ENCODE measurements at places on chromosomes 6 and 20. TPM values are rescaled to one million over a fixed set of nuclear protein-coding genes. Genes with fewer than 3 reads are reported as not detected.

Gene CYP39A1
- total RNA-seq, result 2.3 TPM

Gene CEP57L1
- 29.5 TPM for total RNA-seq

Gene IER3
- 100 TPM for total RNA-seq

Gene PAX1
- total RNA-seq, result not detected

Gene CCM2L
- 4.9 TPM for total RNA-seq

Gene AIF1
- total RNA-seq, result 9.4 TPM

Gene RALGAPB
- total RNA-seq, result 51.9 TPM

DNA sequence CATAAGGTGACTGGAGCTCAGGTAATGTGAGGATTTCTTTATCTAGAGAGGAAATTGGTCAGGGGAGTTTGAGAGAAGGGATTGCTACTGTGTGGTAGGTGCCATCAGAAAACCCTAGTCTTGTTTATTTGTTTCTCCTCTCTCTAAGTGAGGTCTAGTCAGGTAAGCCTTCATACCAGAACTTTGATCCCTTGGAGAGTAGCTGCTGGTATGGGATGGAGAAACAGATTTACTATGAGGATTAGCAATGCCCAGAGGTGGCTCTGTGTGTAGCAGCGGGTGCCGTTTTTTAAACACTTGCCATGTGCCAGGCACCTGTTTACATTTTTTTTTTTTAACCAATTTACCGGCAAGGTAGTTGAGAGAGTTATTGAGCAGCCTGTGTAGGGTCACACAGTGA, 19.5 kb downstream of the CMTR1 start:
- DNase-seq, result no peak

DNA sequence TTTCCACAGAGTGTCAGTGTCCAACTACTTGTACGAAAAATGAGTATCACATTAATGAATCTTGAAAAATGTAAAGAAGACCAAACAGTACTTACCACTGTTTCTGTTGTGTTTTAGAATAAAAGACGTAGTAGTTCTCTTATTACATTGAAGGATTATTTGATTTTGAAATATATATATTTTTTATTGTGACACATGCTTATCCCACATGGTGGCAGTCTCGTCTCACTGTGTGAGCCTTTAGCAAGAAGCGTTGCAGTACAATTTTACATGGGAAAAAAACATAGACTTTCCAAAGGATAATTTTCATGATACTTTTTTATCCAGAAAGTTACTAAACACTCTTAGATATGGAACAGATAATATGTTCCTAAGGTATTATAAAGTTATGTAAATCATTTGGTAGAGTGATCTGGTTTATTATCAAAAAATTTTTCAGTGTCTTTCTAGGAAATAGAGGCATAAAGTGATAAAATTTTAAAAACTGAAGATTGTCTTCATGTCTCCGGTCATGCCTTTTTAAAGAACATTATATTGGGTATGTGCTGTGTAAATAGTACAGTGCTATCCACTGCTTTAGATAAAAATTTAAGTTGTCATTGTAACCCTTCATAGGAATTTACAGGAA, 117.5 kb upstream of the SAMD5 start:
- no peak for DNase-seq

DNA sequence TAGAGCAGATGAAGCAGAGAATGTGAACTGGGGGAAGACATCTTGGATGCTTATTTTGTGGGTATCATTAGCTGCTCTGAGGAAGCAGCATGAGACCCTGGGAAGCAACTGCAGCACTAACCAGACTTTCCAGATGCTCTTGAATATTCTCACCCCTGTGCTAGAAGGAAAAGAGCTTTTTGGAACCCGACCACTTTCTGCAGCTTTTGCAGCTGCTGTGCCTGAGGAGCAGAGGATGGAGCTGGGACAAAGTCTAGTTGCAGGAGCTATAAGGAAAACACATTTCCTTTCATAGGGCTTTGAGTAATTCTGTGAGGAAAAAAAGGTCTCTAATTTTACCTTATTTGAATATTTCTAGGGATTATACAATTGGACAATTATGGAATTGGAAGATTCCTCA, 369.7 kb downstream of the CD109 start:
- DNase-seq, result no peak

GRCh38 chr6:111683749-111684267, 78.1 kb upstream of the TRAF3IP2 start:
- no peak for DNase-seq

DNA sequence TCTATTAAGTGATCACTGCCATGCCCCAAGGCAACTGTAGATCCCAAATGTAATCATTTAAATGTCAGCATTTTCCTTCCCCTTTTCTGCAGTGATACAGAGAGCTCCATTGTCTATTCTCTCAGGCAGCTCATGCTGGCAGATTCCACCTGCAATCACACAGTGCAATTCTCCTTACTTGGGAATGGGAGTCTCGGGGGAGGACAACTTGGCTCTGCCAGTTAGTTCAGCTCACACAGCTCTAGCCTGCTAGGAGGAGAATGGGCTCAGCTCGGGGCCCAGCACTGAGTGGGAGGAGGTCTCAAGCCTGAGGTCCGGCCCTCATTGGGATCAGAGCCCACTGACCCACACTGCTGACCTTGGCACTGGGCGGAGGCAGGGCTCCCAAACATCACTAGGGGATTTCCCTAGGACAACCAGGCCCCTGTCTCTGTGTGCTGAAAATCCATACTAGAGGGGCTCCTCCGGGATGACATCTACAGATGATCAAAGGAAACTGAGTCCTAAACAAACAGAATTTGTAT, 109.2 kb upstream of the ASF1A start:
- DNase-seq, result no peak
